BE2C (cell line): ENCODE measurements at places on chromosomes 6 and 20.
A peak's percentile ranks its signal among the peaks of the same experiment; 100 is the strongest.

DNA sequence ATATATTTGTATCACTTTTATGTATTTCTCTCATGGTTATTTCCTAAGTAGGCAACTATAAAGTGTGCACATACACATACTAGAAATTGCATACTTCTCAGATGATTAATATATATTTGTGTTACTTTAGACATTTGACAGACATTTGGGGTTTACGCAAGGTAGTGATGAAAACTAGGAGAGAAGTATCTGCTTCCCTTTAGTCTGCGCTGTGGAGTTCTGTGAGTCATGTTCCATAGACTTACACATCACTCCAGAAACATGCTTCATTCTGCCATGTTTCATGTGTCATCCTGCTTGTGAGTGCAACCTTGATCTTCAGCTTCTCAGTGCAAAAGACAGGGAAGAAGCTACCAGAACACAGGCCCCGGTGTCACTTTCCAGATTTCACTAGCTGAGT, 200.7 kb upstream of the BMP2 start:
- DNase-seq = no peak

- no peak for DNase-seq
These were observed 75.9 kb downstream of the ERMARD start for GRCh38 chr6:169827290-169827717.

DNA sequence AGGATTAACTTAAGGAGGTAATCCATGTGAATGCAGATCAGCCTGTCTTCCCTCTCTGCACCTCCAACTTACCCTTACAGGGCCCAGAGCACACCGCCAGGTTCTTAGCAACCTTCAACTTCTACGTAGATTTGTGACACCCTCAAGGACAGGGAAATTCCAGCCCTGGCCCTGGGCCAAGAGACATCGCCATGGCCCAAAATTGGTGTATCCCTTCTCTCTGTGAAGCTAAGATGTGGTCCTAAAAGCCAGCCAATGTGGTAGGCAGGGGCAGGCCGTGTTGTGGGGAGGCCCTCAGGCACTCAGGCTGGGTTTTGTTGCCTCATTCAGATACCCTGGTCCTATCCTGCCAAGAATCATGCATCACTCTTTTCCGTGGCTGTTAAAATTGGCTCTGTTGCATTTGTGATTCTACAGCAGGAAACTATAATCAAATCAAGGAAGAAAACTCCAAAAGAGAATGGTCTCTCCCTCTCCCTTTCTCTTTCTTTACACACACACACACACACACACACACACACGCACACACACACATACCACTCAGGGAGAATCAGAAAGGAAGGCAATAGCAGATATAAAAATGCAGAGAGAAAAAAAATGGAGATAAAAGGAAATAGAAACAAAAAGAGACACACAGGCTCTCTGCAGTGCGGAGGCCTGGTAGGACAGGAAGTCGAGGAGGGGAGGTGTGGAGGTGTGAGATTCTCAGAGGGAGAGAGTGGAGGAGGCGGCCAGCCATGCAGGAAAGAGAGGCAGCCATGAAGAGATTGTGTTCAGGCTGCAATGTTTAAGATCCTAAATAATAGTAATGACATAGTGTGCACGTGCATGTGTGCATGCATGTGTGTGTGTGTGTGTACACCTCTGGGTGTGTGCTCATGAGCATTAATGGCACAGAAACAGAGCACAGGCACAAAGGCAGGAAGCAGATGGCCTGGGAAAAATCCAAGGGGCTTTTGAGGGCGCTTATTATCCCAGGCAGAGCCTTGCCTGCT, 201.8 kb upstream of the LRFN2 start:
- peak; percentile 46 for DNase-seq

DNA sequence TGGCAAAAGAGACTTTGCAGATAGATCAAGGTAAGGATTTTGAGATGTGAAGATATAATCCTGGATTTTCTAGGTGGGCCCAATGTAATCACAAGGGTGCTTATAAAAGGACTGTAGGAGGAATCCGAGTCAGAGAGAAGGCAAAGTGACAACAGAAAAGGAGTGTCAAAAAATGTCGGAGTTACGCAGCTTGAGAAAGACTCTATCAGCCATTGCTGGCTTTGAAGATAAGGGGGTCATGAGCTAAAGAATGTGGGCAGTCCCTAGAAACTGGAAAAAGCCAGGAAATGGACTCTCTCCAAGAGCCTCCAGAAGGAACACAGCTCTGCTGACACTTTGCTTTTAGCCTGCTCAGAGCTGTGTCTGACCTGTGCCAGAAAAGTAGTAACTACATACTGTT, 8.7 kb upstream of the RWDD1 start:
- no peak for DNase-seq

- DNase-seq = no peak
These were observed 2.3 kb downstream of the TOX2 start for GRCh38 chr20:43916881-43917371.

GRCh38 chr20:1973601-1974440, 20.0 kb downstream of the PDYN start:
- DNase-seq = no peak

DNA sequence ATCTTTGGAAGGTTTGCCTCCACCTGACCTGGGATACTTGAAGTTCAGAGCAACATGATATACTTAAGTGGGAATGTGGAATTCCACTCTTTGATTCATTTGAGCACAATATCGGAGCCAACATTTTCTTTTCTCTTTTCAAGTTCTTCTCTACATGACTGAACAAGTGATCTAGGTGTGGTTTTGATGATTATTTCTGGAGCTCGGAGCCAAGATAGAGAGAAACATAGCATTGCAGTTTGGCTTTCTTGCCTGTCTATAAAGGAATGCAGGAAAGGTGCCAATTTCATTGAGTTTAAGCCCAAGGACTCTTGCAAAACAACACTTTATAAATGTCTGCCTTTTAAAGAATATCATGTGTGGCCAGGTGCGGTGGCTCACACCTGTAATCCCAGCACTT, 124.2 kb upstream of the FAM83B start:
- no peak for DNase-seq

GRCh38 chr6:87945966-87946365, 101.7 kb upstream of the SPACA1 start:
- DNase-seq = no peak

GRCh38 chr6:70557998-70558397, 8.7 kb upstream of the SDHAF4 start:
- DNase-seq = no peak
